Naive thymus-derived CD4-positive, alpha-beta T cell (primary cell): ENCODE measurements at places on chromosomes 12 and 14.

DNA sequence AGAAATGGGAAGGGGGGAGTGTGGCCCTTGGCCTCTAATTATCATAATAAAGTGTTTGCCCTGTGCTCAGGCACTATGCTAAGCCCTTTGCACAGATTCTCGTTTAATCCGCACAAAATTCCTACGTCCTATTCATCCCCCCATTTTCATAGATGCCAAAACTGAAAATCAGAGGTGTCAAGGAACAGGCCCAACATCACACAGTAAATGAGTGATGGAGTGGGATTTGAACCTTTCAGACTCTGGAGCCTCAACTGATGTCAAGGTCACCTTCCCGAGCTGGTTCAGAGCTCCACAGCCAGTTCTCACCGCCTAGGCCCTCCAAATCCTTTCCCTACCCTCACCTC is 80.7 kb downstream of the IRF2BPL start:
- no peak for DNase-seq

DNA sequence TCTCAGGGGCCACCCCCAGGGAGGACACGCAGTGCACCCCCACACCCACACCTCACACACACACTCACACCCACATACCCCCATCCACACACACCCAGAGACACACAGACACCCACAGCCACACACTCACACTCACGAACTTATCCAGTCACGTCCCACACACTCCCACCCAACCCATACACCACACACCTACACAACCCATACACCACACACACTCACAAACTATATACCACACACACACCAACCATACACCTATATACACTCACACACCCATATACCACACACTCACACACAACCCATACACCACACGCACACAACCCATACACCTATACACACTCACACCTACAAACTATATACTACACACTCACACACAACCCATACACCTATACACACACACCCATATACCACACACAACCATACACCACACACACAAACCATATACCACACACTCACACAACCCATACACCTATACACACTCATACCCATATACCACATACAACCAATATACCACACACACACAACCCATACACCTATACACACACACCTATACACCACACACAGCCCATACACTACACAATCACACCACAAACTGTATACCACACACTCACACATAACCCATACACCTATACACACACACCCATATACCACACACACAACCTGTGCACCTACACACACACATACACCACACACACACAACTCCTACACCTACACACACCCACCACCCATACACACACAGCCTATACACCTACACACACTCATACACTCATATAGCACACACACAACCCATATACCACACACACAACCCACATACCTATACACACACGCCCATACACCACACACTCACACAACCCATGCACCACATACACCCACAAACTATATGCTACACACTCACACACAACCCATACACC is 42.7 kb downstream of the TMEM121 start:
- no peak for DNase-seq

DNA sequence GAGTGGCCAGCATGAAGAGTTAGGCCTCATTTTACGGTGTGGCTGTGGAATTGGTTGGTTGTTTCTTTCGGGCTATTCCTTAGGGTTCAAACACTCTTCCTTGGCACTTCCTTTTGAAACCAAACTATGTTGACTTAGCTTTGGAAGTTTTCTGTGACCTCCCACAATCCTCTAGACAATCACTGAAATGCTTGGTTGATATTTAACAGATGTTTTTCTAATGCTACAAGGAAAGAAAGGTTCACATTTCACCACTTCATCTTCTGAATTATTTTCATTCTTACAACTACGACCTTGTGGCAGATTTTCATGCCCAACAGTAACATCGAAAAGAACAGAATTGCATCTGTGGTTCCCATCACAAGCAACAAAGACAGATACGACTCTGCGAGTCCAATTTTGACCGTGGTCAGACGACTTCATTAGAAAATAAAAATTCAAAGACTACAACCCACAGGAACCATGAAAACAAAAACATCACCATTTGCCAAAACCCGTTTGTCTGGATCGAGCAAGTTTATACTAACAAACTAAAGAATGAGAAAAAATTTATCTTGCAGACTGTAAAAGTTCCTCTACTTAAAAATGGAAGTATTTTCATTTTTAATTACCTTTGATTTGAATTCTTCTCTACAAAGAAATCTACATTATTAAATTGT is 16.9 kb downstream of the PRKAB1 start:
- no peak for DNase-seq

- DNase-seq, result no peak
Observed at GRCh38 chr12:64671681-64672080, 61.4 kb downstream of the RASSF3 start.

DNA sequence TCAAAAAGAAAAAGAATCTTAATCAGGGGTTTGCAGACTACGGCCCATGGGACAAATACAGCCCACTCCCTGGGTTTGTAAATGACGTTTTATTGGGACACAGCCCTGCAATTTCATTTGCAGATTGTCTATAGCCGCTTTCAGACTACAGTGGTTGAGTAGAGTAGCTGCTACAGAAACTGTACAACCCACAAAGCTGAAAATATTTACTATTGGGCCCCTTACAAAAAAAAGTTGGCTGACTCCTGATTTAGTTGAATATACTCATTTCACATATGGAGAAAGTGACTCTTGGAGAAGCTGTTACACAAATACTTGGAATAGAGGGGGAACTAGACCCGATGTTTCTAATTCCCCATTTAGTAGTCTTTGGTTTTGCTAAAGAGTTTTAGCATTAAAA is 162.5 kb upstream of the NOS1 start:
- no peak for DNase-seq
